ENCODE measurements at places on chromosomes 3 and 15. TPM values are rescaled to one million over a fixed set of nuclear protein-coding genes. Genes with fewer than 3 reads are reported as not detected.

The PDCD7 gene
- 9.9 TPM for total RNA-seq

The CLDN18 gene
- not detected for total RNA-seq

The GOLGA6L7 gene
- not detected for total RNA-seq

The WDR48 gene
- 31.5 TPM for total RNA-seq

The USP13 gene
- 18.5 TPM for total RNA-seq

The EXD1 gene
- total RNA-seq: under 0.01 TPM

The GOLGA8M gene
- total RNA-seq: 0.26 TPM

The TMCO5A gene
- total RNA-seq: not detected

The ZNF662 gene
- 1.0 TPM for total RNA-seq

The NLGN1 gene
- 0.51 TPM for total RNA-seq

The GMNC gene
- not detected for total RNA-seq

The TCTA gene
- 13.1 TPM for total RNA-seq

The SPATA12 gene
- total RNA-seq: 0.25 TPM
